GM23248 (cell line): ENCODE measurements at places on chromosomes 6 and 20.

DNA sequence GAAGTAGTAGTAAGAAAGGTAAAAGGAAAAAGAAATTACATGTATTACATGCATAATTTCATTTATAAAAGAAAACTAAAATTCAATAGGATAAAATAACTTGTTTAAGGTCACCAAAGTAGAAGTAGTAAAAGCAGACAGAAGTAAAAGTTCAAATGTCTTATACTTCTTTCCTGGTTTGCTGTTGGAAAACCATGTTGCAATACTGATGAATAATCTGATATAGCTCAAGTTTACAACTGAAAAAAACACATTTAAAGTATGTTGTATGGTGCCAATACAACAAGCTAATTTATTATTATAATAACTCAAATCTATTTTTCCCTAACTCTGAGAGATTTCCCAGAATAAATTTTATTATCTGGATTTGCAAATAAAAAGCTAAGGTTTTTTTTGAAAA, 78.3 kb downstream of the PHIP start:
- peak; percentile 40 for DNase-seq

DNA sequence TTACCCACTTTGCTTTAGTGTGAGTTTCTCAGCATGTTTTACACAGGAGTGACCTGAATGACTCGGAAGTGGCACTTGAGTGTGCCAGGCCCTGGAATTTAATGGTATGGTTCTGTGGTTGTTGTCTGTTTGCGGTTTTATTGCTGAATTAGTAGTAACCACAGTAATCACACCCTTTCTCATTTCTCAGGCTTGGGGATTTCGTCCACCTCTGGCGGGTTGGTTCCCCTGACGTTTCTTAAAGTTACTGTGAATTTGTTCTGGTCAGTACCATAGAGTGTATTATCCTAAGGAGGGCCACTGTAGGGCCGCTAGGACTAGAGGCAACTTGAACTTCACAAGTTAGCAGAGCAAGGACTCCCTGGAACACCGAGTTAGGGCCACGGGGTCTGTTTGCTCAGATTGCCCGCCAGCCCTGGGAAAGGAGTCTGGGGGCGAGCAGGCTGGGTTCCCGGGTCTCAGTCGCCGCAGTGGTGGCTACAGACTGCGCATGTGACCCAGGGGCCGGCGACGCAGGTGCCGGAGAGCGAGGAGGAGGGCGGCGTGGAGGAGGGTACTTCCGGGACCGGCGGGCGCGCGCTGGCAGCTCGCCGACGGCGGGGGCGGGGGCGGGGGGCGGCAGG, 546 bp upstream of the KLHL32 start:
- DNase-seq, result peak; percentile 3

DNA sequence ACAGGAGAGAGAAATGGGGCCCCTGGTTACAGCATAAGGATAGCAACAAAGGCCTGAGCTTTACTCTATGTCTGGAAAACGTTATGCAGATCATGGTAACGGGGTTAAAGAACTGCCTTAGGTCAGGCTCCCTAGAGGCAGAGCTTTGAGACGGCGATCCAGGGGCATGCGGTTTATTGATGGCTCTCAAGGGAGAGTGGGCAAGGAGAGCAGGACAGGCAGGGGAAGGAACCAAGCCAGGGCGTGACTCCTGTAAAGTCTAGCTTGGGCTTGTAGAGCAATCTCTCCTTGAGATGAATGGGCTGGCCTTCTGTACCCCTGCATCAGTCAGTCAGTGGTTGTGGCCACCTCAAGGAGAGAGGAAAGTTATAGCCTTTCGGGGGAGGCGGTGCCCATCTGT, 12.5 kb upstream of the FERMT1 start:
- no peak for DNase-seq

GRCh38 chr6:126156973-126157372, 170.6 kb downstream of the TRMT11 start:
- DNase-seq, result no peak

GRCh38 chr20:38369389-38369788, 23.1 kb downstream of the LBP start:
- DNase-seq, result no peak

DNA sequence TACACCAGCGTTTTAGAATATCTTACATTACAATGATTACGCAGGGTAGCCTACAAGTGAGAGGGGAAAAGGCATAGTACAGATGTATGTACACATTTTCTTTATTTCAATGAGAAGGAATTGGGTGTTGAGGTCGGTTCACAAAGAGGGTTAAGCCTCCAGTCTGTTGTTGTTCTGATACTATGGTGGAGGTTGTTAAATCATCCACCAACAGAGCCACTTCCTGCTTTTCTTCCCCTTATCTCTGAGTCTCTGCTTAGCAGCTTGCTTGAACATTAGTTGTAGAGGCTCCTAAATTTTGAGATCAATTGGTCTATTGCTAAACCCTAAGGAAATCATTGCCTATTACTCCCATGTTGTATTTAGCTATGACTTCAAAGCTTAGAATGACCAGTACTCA, 7.3 kb downstream of the RGS17 start:
- DNase-seq, result no peak

- no peak for DNase-seq
Observed at GRCh38 chr6:75115481-75115880, 90.4 kb downstream of the COL12A1 start.

DNA sequence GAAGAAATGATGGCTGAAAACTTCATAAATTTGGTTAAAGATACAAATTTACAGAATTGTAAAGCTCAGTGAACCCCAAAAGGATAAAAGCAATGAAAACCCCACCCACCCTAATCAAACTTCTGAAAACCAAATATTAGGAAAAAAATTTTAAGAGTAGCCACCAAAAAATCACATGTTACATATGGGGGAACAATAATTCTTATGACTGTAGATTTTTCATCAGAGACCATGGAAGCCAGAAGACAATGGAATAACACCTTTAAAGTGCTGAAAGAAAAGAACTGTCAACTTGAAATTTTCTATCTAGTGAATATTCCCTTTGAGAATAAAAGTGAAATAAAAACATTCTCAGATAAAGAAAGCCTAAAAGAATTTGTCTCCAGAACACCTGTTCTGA, 24.4 kb downstream of the PROCR start:
- DNase-seq, result peak; percentile 8

DNA sequence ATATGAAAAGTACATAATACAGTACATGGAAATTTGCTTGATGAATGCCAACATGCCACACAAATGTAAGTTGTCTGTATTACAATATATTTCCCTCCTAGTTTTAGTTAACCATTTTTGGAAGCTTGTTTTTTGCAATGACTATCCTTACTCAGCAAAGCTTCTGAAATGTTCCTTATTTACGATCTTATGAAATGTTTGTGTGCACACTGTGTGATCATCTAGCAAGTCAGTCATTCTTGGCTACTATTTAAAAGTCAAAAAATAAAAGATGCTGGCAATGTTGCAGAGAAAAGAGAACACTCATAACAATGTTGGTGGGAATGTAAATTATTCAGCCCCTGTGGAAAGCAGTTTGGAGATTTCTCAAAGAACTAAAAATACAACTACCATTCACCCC, 33.8 kb downstream of the SUMO4 start:
- peak; percentile 29 for DNase-seq

DNA sequence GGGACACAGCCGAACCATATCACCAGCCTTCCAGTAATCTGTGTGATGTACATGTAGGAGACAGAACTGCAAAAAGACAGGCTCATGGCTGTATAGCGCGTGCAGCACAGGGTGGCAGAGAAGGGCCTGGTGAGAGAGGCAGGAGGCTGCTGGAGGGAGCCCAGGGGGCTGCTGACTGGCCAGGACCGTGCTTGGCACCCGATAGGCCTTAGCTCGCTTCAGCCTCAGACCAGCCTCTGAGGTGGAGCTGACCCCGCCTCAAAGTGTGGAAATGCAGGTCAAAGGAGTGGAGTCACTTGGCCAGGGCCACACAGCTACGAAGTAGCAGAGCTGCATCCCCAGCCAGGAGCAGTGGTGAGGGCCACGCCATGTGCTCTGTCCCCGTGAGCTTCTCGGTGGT, 707.6 kb downstream of the QKI start:
- DNase-seq, result no peak

GRCh38 chr6:68642977-68643376, 7.9 kb downstream of the ADGRB3 start:
- DNase-seq, result no peak

GRCh38 chr6:115891111-115891669, 169.5 kb downstream of the FRK start:
- peak; percentile 85 for DNase-seq

DNA sequence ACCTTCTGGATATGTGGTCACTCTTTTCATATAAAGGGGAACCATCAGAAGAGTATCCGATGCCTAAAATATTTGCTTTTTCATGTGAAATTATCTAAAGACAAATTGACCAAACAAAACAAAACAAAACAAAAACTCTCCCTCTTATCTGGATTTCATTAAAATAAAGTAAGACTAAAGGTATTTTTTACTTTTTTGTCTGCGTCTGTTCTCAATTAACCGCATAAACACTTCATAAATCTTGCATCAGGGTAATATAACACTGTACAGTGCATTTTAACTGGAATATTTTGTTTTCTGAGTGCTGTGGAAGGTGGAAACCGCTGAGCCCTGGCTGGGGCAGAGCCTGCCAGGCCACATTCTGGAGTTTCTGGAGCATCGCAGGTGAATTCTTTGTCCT, 234.1 kb upstream of the ZFP64 start:
- DNase-seq, result peak; percentile 35

- DNase-seq, result no peak
Observed at GRCh38 chr20:21512634-21513180, 1.2 kb downstream of the NKX2-2 start.

- DNase-seq, result peak; percentile 62
Observed at GRCh38 chr6:155201461-155202226, 62.2 kb upstream of the CLDN20 start.

DNA sequence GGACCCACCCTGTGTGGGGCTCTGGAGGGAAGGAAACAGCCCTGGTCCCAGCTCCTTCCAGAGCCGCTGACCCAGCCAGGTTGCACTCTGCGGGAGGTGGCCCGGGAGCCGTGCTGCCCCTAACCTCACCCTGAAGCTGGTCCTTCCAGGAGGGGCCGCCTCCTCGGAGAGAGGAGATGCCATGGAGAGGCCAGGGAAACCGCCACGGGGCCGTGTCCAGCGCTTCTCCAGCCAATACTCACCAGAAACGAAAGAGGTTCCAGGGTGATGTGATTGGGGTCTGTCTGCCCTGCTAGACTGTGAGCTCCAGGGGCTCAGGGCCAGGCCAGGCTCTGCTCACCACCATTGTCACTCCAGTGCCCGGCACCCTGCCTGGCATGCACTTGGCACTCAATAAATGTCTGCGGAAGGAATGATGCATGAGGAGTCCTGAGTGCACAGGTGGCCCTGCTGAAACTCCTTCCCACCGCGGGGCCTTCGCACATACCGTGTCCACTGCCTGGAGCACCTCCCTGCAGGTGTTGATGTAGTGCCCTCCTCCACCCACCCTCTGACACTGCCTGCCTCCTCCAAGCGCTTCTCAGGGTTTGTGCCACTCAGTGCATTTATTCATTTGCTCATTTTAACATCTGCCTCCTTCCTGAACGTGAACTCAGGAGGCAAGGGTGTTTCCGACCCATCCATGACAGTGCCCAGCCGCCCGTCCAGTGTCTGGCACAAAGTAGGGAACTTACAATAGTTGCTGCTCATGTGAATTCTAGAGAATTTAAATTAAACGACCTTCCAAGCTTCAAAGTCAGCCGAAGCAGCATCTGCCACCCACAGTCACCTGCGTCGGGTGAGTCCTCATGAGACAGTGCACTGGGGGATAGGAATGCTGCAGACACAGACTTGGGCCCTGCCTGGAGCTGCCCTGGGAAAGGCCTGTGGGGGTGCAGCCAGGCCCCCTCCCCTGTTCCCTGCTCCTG, 30.3 kb downstream of the RBM38 start:
- no peak for DNase-seq

GRCh38 chr6:108243836-108244235, 17.0 kb downstream of the SNX3 start:
- peak; percentile 17 for DNase-seq

DNA sequence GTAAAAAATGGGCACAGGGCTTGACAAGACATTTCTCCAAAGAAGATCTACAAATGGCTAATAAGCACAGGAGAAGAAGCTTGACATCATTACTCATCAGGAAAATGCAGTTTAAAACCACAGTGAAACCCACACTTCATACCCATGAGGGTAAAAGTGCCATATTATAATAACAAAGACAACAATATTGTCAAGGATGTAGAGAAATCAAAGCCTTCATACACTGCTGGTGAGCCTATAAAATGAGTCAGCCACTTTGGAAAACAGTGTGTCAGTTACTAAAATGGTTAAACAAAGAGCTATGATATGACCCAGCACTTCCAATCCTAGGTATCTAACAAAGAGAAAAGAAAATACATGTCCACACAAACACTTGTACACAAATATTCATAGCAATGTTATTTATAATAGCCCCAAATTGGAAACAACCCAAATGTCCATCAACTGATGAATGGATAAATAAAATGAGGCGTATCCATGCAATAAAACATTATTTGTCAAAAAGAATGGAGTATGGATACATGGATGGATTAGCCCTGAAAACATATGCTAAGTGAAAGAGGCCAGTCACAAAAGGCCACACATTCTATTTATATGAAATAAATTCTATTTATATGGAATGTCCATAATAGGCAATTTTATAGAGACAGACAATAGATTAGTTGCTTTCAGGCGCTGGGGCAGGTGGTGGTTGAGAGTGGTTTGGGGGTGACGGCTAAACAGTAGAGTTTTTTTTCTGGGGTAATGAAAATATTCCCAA, 11.5 kb upstream of the IL20RA start:
- no peak for DNase-seq

GRCh38 chr6:133741375-133741861, 147.5 kb upstream of the TCF21 start:
- peak; percentile 16 for DNase-seq

- DNase-seq, result no peak
Observed at GRCh38 chr20:18808712-18809111, 4.9 kb upstream of the SCP2D1 start.

GRCh38 chr6:96947055-96947454, 22.5 kb downstream of the KLHL32 start:
- no peak for DNase-seq

DNA sequence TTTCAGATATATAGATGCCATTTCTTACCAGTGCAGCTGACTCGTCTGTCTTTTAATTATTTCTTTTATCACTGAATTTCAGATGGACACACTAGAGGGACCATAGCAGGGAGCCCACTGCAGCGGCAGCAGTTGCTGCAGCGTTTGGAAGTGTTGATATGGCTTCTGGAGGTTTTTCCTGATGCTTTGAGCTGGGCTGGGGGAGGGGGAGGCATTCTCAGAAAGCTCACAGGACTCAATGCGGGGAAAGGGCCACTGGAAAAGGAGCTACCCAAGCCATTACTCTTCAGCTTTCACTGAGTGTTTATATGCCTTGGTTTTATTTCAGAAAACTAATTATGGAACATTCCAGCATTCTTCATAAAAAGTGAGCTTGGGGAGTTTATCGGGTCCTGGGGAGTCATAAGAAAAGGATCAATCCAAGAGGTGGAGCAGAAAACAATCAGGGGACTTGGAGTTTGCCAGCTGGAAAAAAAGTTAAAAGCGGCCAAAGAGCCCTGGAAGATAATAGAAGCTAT, 740.4 kb upstream of the FLRT3 start:
- DNase-seq, result no peak

- no peak for DNase-seq
Observed at GRCh38 chr20:64223526-64224067, 32.0 kb upstream of the PCMTD2 start.
